A549 treated with Hydrocortisone at 1 μM for 4 hours (cell line): ENCODE measurements at places on chromosomes 2 and 18. TPM values are rescaled to one million over a fixed set of nuclear protein-coding genes. Genes with fewer than 3 reads are reported as not detected.

SPEG gene
- total RNA-seq = 6.5 to 10.3 TPM (median 8.3 TPM) in 5 replicates

WDR35 gene
- 12.0 to 18.3 TPM (median 14.7 TPM) in 5 replicates for total RNA-seq

SLC14A1 gene
- 0.11 TPM in 1 of 5 replicates, not detected in the others for total RNA-seq

CSRNP3 gene
- 0.01 TPM in 1 of 5 replicates, not detected in the others for total RNA-seq

SCN2A gene
- 0.02 to 0.03 TPM in 2 of 5 replicates, not detected in the others for total RNA-seq

VIL1 gene
- total RNA-seq = 0.17 to 0.38 TPM (median 0.35 TPM) in 5 replicates

TMEM200C gene
- total RNA-seq = not detected in 5 replicates

CHRNA1 gene
- total RNA-seq = not detected in 5 replicates

NGEF gene
- 12.2 to 18.6 TPM (median 15.8 TPM) in 5 replicates for total RNA-seq

GALNT14 gene
- total RNA-seq = 43.9 to 46.3 TPM (median 45.4 TPM) in 5 replicates

ZNF407 gene
- total RNA-seq = 2.4 to 3.5 TPM (median 2.5 TPM) in 5 replicates

ITGB6 gene
- 0.46 to 0.77 TPM (median 0.67 TPM) in 5 replicates for total RNA-seq

POTEE gene
- 0.02 to 0.08 TPM (median 0.03 TPM) in 4 of 5 replicates, not detected in the other for total RNA-seq

MATN3 gene
- total RNA-seq = 11.9 to 19.5 TPM (median 17.0 TPM) in 5 replicates

NUP35 gene
- 29.5 to 42.6 TPM (median 31.3 TPM) in 5 replicates for total RNA-seq

IL36RN gene
- 0.14 TPM in 1 of 5 replicates, not detected in the others for total RNA-seq

HOXD13 gene
- total RNA-seq = 0.13 to 0.26 TPM (median 0.15 TPM) in 5 replicates

C2orf66 gene
- total RNA-seq = 0.06 to 0.07 TPM in 2 of 5 replicates, not detected in the others

TTC31 gene
- total RNA-seq = 14.4 to 17.7 TPM (median 16.2 TPM) in 5 replicates

PSMA8 gene
- not detected in 5 replicates for total RNA-seq

ACVR1C gene
- total RNA-seq = 0.02 to 0.05 TPM in 2 of 5 replicates, not detected in the others

ZNF892 gene
- 0.23 to 0.91 TPM (median 0.60 TPM) in 5 replicates for total RNA-seq

OBSL1 gene
- 18.8 to 22.2 TPM (median 19.9 TPM) in 5 replicates for total RNA-seq

GPR45 gene
- not detected in 5 replicates for total RNA-seq

HOXD11 gene
- total RNA-seq = 5.5 to 6.7 TPM (median 6.2 TPM) in 5 replicates

FIGLA gene
- total RNA-seq = not detected in 5 replicates

KLHL14 gene
- total RNA-seq = not detected in 5 replicates

CHAC2 gene
- total RNA-seq = 11.3 to 18.0 TPM (median 12.9 TPM) in 5 replicates

LYG1 gene
- total RNA-seq = 0.86 to 2.0 TPM (median 1.5 TPM) in 5 replicates

SAG gene
- total RNA-seq = not detected in 5 replicates

ALKAL2 gene
- total RNA-seq = not detected in 5 replicates

KRTCAP3 gene
- total RNA-seq = 0.45 to 1.2 TPM (median 0.62 TPM) in 5 replicates

AFF3 gene
- 0.01 to 0.22 TPM (median 0.03 TPM) in 4 of 5 replicates, not detected in the other for total RNA-seq

SLC9A4 gene
- total RNA-seq = not detected in 5 replicates

CAB39 gene
- 42.4 to 67.3 TPM (median 55.8 TPM) in 5 replicates for total RNA-seq

LINC00305 gene
- not detected in 5 replicates for total RNA-seq

PRADC1 gene
- 19.3 to 27.7 TPM (median 24.9 TPM) in 5 replicates for total RNA-seq

HOXD12 gene
- not detected in 5 replicates for total RNA-seq

CABYR gene
- total RNA-seq = 13.8 to 18.9 TPM (median 14.4 TPM) in 5 replicates

C2orf15 gene
- 0.45 to 0.66 TPM (median 0.48 TPM) in 5 replicates for total RNA-seq
